ENCODE measurements at places on chromosomes 4 and X. TPM values are rescaled to one million over a fixed set of nuclear protein-coding genes. Genes with fewer than 3 reads are reported as not detected.

CT45A3 gene
- not detected for total RNA-seq

THAP6 gene
- 27.6 TPM for total RNA-seq

PNMA6E gene
- total RNA-seq = not detected

KIF4A gene
- 13.6 TPM for total RNA-seq

GRCh38 chrX:8873956-8874355, 72.8 kb upstream of the FAM9A start:
- H3K4me1 ChIP-seq = no peaks in the 10 kb centered on the region
- no peaks in the 10 kb centered on the region for H3K36me3 ChIP-seq
- no peak overlapping the region for H3K4me3 ChIP-seq

DNA sequence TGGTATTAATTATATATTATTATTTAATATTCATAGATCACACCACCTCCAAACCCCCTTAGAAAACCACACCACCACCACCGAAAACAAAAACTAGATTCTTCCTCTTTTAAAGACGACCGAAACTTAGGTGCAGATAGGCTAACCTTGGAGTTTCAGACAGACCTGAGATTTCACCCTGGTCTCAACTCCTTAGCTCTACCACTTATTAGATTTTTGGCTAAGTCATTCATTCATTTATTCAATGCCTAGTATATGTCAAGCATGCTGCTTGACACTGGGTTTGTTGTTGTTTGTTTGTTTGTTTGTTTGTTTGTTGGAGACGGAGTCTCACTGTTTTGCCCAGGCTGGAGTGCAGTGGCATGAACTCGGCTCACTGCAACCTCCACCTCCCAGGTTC, 9.5 kb upstream of the BMP2K start:
- H3K4me3 ChIP-seq = no peak overlapping the region
- no peak overlapping the region for H3K27ac ChIP-seq
- no peaks in the 10 kb centered on the region for H3K36me3 ChIP-seq

GRCh38 chrX:22060415-22061280, 28.5 kb downstream of the PHEX start:
- no peaks in the 10 kb centered on the region for H3K36me3 ChIP-seq
- H3K27ac ChIP-seq = no peak overlapping the region
- H3K27me3 ChIP-seq = peaks cover 95% of the 10 kb centered on the region
- peaks cover 11% of the 10 kb centered on the region for H3K4me1 ChIP-seq
- DNase-seq = peak; percentile 32

DNA sequence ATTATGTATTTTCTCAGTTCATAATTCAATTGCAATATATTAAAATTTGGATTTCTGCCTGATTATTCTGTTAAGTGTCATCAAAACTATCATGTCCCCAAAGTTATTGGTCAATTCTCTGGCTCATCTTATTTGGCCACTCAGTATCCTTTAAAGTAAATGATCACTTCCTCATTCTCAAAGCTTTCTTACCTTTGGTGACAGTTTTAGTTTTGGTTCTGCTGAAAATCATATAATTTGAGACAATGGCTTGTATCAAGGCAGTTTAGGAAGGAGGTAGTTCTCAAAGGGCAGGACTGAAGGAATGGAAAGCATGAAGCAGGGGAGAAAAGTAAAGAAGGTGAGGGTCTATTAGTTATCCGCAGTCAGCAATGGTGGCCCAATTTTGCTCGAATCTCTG, 1832.1 kb downstream of the ARAP2 start:
- H3K27me3 ChIP-seq = no peaks in the 10 kb centered on the region
- no peaks in the 10 kb centered on the region for H3K36me3 ChIP-seq
- no peak overlapping the region for H3K4me3 ChIP-seq
- H3K4me1 ChIP-seq = no peaks in the 10 kb centered on the region
- DNase-seq = no peak

GRCh38 chrX:40140706-40141499, 43.1 kb upstream of the BCOR start:
- DNase-seq = peak; percentile 26
- peaks cover 35% of the 10 kb centered on the region for H3K27me3 ChIP-seq
- H3K27ac ChIP-seq = no peak overlapping the region
- no peaks in the 10 kb centered on the region for H3K4me1 ChIP-seq
- H3K4me3 ChIP-seq = no peak overlapping the region

GRCh38 chrX:11791090-11791489, 33.1 kb downstream of the MSL3 start:
- no peak overlapping the region for H3K27ac ChIP-seq
- no peaks in the 10 kb centered on the region for H3K36me3 ChIP-seq
- no peak overlapping the region for H3K4me3 ChIP-seq

DNA sequence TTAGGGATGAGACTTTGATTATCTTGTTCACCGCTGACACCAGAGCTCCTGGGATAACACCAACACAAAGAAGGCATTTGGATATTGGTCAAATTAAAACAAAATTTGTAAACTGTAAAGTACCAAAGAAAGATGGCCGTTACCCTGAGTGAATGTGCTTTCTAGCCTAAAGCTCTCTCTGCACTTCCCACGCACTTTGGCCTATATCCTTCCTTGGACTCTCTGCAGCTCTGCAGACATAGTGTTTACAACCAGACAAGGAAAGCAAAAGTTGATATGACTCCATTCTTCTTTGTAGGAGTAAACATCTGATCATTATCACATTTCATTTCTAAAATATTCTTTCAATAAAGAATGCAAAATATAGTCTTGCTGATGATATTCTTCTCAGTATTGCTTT, 44.8 kb upstream of the PITX2 start:
- H3K27me3 ChIP-seq = peaks cover 2% of the 10 kb centered on the region
- peaks cover 14% of the 10 kb centered on the region for H3K4me1 ChIP-seq
- H3K4me3 ChIP-seq = no peak overlapping the region
- H3K36me3 ChIP-seq = no peaks in the 10 kb centered on the region
- no peak for DNase-seq

GRCh38 chrX:154305541-154306205, 10.1 kb downstream of the TKTL1 start:
- no peak for DNase-seq
- H3K27ac ChIP-seq = no peak overlapping the region
- H3K36me3 ChIP-seq = no peaks in the 10 kb centered on the region
- H3K4me1 ChIP-seq = peaks cover 3% of the 10 kb centered on the region
- H3K4me3 ChIP-seq = no peak overlapping the region
- peaks cover 57% of the 10 kb centered on the region for H3K27me3 ChIP-seq

GRCh38 chr4:185993328-185993973, 75.5 kb upstream of the TLR3 start:
- DNase-seq = no peak
- H3K4me1 ChIP-seq = no peaks in the 10 kb centered on the region
- no peaks in the 10 kb centered on the region for H3K27me3 ChIP-seq
- H3K36me3 ChIP-seq = peaks cover 4% of the 10 kb centered on the region
- no peak overlapping the region for H3K27ac ChIP-seq

- no peak for DNase-seq
- no peak overlapping the region for H3K4me3 ChIP-seq
- no peaks in the 10 kb centered on the region for H3K27me3 ChIP-seq
Observed at GRCh38 chr4:152956650-152957436, 20.7 kb downstream of the FHDC1 start.
